ENCODE measurements at places on chromosomes 16 and 17.

- DNase-seq, result no peak
Measured at GRCh38 chr16:30006659-30007377, 4.0 kb downstream of the DOC2A start.

DNA sequence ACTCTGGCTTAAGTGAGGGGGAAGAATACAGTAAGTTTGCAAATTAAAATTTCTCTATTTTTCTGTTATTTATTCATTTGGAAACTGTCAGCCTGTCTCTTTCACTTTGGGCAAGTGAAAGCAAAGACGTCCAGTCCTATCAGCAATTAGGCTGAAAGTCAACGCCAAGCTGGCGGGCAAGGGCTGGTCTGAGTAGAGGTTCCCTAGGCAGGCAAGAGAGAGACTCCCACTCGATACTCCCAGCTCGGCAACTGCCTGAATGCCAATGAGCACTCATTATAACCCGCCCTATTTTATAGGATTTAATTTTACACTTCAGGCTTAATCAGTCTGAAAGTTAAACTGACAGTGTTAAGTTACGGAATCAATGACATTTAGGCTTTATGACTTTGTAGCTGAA lies 14.3 kb upstream of the SLC38A8 start:
- no peak for DNase-seq

DNA sequence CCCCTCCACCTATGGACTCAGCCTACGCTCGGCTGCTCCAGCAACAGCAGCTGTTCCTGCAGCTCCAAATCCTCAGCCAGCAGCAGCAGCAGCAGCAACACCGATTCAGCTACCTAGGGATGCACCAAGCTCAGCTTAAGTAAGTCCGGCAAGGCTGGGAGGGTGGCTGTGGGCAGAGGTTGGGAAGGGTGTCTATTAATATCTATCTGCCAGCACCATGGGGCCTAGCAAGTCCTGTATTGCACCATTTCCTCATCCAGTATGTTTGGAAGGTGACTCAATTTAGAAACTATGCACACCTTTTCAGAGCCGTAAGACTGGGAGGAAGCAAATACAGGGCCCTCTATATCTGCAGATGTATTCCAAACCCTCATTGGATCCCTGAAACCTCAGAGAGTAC lies 45.0 kb upstream of the ARHGAP44 start:
- no peak for DNase-seq

DNA sequence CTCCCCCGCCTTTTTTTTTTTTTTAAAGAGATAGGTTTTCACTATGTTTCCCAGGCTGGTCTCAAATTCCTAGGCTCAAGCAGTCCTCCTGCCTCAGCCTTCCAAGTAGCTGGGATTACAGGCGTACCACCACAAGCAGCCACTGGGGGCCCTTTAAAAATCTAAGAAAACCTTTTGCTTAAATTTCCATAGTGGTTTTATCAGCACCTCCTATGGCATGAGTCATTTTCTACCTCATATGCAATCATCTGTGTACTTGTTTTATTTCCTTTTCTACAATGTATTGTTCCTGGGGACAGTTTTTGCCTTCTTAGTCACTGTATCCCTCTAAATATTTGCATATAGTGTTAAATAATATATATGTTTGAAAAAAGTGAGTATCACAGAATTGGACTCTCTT lies 29.2 kb downstream of the GNA13 start:
- DNase-seq, result peak; percentile 59

DNA sequence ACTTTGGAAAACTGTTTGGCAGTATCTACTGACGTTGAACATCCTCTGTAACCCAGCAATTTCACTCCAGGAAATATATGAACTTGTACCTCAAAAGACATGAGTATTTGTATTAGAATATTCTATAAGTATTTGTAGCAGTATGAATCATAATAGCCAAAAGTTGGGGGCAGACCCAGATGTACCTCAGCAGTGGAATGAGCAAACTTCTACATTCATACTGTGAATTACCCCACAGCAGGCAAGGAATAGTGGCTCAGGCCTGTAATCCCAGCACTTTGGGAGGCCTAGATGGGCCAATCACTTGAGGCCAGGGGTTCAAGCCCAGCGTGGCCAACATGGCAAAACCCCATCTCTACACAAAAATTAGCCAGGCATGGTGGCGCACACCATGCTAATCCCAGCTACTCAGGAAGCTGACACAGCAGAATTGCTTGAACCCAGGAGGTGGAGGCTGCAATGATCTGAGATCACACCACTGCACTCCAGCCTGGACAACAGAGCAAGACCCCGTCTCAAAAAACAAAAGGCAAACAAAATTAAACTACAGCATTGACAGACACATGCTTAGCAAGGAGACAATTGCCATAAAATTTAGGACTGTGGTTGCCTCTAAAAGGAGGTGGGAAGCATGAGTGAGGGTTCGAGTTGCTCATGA lies 11.2 kb upstream of the HELZ start:
- no peak for DNase-seq

DNA sequence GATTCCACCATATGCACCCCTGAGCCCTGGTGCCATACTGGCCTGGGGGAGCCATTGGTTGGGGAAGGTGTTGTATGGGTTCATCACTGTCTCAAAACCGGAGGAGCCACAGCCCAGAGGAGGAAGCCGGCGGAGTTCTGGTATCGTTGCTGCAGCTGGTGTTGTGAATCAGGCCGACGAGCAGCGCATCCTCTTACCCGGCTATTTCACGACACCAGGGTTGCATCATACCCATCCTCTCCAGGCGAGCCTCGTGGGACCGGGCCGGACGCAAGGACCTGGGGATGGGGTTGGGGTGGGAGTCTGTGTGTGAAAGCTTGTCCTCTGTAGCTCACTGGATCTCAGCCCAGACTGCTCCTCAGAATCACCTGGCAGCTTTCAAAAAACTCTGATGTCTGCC lies 6.6 kb upstream of the SLC12A3 start:
- DNase-seq, result no peak

- DNase-seq, result no peak
Measured at GRCh38 chr16:8730335-8730915, 56.0 kb downstream of the ABAT start.

DNA sequence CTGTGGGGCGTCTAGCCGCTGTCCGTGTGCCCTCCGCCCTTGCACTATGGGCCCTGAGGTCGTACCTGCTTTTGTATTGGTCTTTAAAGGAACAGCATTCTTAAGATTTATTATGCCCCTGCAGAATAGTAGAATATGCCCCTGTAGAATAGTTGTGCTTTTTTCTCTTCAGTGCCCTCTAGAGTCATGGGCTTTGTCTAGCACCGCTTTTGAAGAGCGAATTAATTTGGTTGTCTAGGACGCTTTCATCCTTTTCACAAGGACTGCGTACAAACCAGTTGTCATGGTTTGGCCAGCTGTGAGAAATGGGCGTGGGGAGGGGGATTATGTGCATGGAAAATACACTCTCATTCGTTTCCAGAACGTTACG lies 621 bp downstream of the CEP95 start:
- DNase-seq, result peak; percentile 41

DNA sequence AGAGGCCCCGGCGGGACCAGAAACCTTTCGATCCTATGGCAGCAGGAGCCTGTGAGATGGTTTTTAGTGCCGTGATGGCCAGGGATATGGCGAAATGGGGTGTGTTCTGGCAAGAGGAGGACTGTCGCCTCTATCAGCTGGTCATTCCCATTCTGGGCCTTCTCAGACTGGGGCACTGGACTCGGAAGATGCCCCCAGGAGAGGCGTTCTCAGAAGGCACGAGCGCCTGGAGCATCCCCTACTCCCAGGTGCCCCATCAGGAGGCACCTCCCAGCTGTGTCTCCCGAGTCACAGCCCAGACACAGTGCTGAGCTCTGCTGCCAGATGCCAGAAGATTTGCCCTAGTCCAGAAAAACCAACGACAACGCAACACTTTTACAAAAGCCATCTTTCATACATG lies 54.6 kb upstream of the ENDOV start:
- DNase-seq, result no peak

DNA sequence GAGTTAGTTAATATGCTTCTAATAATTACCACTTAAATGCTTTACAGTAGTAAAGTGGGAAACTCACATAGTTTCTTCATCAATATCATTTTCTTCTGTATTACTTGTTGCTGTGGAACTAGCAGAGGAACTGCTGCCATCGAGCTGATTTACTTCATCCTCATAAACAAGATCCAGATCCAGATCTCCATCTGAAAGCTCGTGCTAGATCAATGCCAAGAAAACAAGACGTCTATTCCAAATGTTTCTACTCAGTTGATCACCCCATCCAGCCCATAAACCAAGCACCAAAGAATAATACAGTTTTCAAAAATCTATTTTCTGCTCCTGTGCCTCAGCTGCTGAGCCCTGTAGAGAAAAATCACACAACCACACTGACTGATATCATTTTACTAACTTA lies 59.1 kb downstream of the TRIM37 start:
- DNase-seq, result no peak

DNA sequence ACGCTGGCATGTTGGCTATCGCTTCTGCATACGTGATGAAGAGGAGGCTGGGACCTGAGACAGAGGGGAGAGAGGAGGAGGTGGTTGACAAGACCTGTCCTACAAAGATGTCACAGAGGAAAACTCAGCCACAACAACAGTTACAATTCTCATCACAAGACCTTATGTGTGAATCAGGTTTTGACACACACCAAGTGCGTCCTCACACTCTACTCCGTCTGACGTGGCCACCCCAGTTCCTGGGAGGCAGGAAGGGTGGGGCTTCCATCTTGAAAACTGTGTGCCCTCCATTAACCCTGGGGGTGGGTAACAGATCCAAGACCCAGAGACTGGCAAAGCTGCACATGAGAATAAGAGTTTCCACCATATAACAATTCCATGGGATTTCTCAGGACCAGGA lies 24.1 kb downstream of the SLC6A4 start:
- no peak for DNase-seq

GRCh38 chr16:30570636-30571444 lies 674 bp downstream of the ZNF688 start:
- no peak for DNase-seq

DNA sequence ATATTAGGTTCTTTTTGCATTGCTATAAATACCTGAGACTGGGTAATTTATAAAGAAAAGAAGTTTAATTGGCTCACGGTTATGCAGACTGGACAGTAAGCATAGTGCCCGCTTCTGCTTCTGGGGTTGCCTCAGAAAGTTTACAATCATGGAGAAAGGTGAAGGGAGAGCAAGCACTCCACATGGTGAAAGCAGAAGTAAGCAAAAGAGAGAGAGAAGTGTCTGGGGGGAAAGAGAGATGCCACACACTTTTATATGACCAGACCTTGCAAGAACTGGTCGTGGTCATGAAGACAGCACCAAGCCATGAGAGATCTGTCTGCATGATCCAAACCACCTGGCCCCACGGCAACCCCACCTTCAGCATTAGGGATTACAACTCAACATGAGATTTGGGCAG lies 45.4 kb downstream of the KCNJ16 start:
- DNase-seq, result no peak

- no peak for DNase-seq
Measured at GRCh38 chr17:5809580-5810188, 225.4 kb upstream of the NLRP1 start.

GRCh38 chr16:49442805-49443204 lies 69.2 kb downstream of the C16orf78 start:
- no peak for DNase-seq

DNA sequence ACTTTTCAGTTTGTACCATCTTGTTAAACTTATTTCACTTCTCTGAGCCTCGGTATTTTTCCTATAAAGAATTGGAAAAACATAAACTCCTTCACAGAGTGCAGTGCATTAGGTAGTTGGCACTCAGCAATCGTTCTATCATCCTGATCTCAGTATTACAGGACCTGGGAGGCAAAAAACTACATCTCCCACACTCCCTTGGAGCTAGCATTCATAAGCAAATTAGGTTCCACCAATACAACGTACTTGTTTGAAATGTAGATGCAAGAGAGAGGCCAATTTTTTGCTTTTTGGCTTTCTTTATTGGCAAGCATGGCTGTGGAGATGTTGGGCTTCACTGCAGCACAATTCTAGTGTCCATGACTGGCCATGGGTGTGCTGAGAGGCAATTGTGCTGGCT lies 285.2 kb downstream of the CA10 start:
- DNase-seq, result no peak

GRCh38 chr16:75202069-75202590 lies 4.8 kb downstream of the CTRB2 start:
- DNase-seq, result no peak

GRCh38 chr16:85838381-85838780 lies 38.9 kb downstream of the COX4I1 start:
- no peak for DNase-seq

DNA sequence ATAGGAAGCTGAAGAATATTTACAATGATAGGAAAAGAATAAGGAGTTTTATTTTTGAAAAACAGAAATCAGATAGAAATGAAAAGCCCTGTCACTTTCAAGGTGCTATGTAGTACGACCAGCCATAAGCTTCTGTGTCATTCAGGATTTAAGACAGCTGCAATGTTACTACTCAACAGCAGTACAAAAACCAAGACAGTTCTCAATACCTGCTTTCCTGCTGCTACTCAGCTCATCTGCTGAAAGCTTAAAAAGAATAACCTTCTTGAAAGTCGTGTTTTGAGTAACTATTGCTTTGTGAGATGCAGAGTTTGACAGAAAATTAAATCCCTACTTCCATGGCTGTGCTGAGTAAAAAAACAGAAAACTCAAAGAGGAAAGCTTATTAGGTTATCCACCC lies 8.7 kb downstream of the GRB2 start:
- no peak for DNase-seq

- DNase-seq, result no peak
Measured at GRCh38 chr17:34709158-34709754, 129.9 kb downstream of the TMEM132E start.

- no peak for DNase-seq
Measured at GRCh38 chr17:39556423-39556822, 51.3 kb downstream of the NEUROD2 start.

DNA sequence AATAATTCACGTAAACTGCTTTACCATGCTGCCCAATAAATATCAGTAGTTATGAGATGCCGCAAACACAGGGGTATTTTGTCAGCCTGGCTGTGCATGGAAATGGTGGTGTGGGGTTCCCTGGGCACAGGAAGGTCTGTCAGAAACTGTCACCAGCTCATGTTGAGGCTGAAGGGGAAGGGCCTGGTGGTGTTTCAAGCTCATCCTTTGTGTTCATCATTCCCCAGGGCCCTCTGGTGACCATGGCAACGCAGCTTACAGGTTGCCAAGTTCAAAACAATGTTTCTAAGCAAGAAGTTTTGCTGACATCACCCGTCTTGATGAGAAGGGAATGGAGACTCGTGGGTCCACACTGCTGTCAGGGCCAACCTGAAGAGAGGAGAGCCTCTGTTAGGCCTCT lies 348.9 kb upstream of the C16orf82 start:
- DNase-seq, result no peak

GRCh38 chr17:38730526-38731379 lies 612 bp downstream of the CISD3 start:
- no peak for DNase-seq

- no peak for DNase-seq
Measured at GRCh38 chr16:27689711-27690110, 139.8 kb downstream of the KATNIP start.

Data from activated CD4-positive, alpha-beta memory T cell treated with anti-CD3 and anti-CD28 coated beads, Interleukin-2, amount 10 ng/mL, durations not matched to agents 7 days and 5 days (primary cell).